Stimulated activated CD8-positive, alpha-beta memory T cell treated with anti-CD3 and anti-CD28 coated beads, Interleukin-12 subunit alpha, Interleukin-12 subunit beta, amount 100 ng/mL, for 4 hours (primary cell): ENCODE measurements at places on chromosomes 5 and 9.

GRCh38 chr9:83043597-83043996 is 19.3 kb downstream of the RASEF start:
- no peak for DNase-seq

DNA sequence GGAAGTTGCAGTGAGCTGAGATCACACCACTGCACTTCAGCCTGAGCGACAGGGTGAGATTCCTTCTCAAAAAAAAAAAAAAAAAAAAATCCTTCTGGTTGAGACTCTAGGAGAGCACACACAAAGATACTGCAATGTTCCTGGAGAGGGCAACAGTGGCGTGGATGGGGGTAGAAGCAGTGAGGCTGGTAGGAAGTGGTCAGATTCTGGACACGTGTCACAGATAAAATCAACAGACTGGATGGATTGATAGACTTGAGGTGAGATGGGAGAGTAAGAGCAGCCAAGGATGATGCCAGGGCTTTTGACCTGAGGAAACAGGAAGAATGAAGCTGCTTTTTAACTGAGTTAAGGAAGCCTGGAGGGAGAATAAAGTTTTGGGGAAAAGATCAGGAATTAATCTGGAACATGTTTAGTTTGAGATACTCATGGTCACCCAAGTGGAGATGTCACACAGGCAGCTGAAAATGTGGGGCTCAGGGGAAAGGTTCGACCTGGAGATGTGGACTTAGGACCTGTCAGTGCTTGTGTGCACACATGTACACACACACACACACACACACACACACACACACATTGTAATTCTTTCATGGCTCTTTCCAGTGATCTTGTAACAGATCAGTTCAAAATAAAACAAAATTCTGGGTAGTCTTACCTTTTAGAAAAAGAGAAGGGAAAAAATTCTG is 88.1 kb downstream of the FANCC start:
- no peak for DNase-seq

- DNase-seq: no peak
Observed at GRCh38 chr5:39202597-39203274, 16.6 kb downstream of the FYB1 start.

GRCh38 chr9:81289622-81290021 is 399.7 kb downstream of the TLE1 start:
- no peak for DNase-seq

- DNase-seq: no peak
Observed at GRCh38 chr9:134208310-134208841, 44.0 kb upstream of the RNU6ATAC start.

DNA sequence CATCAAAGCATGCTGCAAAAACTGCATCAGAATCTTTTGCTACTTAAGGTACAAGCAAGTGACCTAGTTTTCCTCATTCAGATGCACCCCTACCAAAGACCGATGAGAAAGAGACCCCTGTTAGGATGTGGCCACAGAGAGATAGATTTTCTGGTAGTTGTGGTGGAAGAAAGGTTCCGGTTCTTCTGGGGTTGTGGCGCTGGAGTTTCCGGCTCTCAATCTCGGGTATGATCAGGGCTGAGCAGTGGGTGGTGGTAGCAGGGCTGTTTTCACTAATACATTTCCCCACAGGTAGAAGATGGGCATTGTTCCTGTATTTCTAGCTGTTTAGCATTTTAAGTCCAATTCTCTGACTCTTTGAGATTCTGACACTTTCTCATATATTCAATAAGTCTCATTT is 58.4 kb downstream of the PCSK1 start:
- no peak for DNase-seq

GRCh38 chr5:96946381-96946780 is 10.5 kb downstream of the LNPEP start:
- no peak for DNase-seq

DNA sequence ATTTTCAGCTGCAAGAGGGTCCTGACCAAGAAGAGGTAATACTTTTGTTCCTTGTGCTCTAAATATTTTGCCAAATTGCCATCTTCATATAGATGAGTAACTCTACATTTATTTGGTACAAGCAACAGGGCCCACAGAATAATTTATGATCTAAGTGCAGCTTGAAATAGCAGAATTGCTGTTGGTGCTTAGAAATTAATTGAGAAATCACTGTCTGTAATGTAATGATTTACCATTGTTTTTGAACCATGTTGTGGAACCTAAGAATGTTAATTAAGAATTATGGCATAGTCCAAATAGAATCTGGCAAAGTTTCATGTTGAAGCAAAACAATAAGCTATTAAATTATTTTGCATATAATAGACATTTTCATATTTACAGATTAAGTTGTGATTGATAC is 44.8 kb upstream of the NUDT12 start:
- DNase-seq: no peak

- no peak for DNase-seq
Observed at GRCh38 chr5:90807496-90807895, 248.9 kb downstream of the ADGRV1 start.

GRCh38 chr5:146947181-146947941 is 68.8 kb upstream of the PPP2R2B start:
- DNase-seq: no peak

GRCh38 chr9:134059661-134060395 is 8.0 kb downstream of the BRD3 start:
- DNase-seq: no peak

GRCh38 chr9:127479507-127480081 is 28.3 kb downstream of the LRSAM1 start:
- DNase-seq: no peak

DNA sequence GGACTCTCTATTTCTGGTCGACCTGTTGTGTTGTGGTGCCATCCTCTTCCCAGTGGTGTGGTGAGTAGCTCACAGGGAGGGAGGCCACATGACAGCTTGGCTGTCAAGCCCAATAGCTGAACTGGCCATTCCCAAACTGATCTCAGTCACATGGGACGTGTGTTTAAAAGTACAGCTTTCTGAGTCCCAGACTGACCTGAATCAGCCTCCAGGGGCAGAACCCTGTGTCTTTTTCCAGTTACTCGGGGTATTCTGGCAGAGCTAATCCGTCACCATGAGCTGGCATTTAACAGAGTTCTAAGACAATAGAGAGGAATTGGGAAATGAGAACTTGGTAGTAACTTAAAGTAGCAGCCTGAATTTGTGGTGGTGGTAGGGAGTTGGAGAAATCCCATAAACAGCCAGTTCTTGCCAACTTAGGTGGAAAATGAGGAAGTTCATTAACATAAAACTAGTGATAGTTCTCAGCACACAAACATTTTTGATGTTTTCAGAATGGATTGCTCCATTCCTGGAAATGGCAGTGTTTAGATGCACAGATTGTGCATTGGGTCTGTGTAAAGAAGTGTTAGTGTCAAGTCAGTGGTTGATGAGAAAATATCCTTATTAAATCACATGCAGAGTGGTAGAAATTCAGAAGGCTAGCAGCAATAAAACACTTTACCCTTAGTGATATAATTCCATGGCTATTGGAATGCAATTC is 50.9 kb downstream of the GPR107 start:
- DNase-seq: no peak

GRCh38 chr9:36818965-36819870 is 214.8 kb downstream of the PAX5 start:
- no peak for DNase-seq

DNA sequence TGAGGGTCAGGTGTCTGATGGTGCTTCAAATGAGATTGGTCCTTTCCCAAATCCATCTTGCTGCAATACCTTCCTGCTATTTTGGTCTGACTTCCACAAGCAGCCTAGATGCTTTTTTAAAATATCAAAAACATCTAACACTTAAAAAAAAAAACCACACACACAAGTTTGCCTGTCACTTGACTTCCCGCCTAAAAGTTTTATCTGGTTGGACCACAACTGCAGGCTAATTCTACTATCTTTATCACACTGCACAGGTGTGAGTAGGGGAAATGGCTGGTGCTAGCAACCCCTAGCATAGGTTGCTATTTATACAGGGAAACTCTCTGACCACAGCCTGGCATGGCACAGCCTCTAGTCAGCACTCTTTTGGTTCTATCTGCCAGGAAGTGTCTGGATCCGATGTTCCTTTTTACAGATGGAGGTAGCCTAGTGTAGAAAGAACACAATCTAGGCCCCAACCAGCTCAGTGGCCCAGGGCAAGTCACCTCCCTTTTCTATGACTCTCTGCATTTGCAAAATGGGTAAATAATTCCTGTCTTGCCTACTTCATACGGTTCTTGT is at the start of gene HEMGN:
TSS of gene HEMGN (minus strand) at position 92 of the 564 bp plus-strand sequence. CDS start at position 56, 36 bp downstream.
- DNase-seq: no peak

- no peak for DNase-seq
Observed at GRCh38 chr9:35570709-35571504, 34.2 kb upstream of the TESK1 start.

- DNase-seq: no peak
Observed at GRCh38 chr5:138934971-138935370, 59.8 kb upstream of the LRRTM2 start.

DNA sequence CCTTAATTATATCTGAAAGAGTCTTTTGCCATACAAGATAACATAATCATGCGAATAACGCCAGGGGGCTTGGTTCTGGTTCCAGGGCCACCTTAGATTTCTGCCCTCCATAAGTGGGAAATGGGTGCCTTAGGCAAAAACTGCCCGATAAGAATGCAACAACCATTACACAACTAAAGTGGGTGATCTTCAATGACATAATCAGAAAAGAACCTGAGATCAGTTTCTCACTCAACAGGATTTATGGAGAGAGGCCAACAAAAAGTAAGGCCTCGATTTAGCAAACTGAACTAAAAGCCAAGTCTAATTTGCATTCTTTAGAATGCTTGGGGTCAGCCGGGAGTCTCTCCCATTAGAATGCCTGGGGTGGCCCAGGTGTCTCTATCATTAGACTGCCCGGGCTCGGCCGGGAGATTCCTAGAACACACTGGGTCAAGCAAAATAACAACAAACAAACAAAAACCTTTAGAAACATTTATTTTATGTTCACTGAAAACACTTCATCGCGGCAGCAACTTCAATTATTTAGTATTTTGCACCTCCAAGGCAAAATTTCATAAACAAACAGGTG is 194.8 kb downstream of the AUH start:
- DNase-seq: no peak

DNA sequence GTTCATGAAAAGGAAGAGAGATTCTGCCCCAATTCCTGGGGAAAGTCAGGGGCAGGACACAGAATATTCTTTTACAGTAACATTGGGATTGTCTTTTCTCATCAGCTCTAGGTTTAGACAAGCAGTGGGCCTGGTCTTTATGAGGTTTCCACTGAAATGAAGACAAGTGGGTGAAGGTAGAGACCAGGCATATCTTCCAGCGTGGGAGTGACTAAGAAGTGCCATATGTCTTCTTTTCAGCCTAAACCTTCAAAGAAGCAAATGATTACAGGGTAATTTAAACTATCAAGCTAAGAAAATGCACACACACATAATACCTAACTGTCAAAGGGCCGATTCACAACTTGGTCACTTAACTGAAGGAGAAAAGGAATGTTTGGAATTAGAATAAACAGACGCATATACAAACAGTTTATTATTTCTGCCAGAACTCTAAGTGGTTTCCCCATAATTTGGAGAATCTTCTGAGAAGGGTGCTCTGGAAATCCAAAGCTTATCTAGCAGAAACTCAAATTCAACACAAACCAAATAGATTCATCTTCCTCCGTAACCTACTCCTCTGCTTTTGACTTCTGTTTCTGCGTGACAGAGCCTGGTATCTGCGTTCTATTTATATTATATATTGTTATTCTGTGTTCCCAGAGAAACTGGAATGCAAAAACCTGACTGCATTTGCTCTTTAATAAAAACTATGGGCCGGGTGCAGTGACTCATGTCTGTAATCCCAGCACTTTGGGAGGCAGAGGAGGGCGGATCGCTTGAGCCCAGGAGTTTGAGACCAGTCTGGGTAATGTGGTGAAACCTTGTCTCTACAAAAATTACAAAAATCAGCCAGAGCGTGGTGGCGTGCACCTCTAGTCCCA is 22.0 kb upstream of the TEK start:
- no peak for DNase-seq

DNA sequence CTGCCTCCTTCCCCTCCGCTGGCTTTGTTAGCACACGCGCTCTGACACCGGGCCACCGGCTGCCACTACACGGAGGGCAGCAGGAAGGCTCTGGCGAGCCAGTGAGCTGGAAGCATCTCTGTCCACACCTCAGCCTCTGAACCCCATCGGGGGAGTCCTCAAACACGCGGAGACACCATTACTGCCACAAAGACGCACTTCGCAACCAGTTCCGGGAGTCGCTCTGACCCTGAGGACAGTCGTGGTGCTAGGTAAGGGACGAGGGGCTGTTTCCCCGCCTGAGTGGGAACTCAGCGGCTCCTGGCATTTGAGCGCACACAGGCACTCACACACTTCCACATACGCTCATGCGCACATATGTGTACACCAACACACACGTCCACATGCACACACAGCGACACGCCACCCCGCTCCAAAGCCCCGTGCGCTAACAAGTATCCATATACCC is 160.0 kb downstream of the C9orf152 start:
- DNase-seq: no peak

DNA sequence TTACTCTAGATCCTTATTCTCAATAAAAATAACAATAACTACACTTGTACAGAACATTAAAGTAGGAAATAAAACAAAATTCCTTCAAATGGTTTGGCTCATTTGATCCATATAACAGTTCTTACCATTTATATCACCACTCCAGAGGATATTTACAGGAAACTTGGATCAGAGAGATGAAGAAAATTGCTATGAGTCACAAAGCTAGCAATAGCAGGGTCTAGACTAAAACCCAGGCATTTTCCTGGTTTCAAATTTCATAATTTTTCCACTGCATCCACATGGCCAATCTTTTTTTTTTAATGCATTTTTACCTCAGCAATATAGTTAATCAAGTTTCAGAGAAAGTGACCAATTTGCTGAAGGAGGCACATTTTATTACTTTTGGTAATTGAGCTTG is 299.2 kb downstream of the ELAVL2 start:
- DNase-seq: no peak

DNA sequence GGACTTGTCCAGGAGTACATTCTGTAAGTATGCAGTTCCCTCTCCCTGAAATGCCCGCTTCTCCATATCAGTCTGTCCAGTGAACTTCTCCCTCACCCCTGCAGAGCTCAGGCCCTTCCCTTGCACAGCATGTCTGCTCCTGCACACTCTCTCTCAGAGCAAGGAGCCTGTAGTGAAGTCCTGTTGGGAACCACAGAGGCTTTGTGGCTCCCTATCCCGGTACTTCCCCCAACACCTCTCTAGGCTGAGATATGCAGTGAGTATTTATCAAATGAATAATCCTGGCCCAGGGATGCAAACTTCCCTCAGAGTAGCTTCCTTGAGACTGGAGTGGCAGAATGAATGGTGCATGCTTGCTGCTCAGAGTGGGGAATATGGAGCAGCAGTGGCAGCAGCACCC is 48.8 kb downstream of the POC5 start:
- no peak for DNase-seq

- DNase-seq: no peak
Observed at GRCh38 chr5:73096239-73096575, 24.2 kb upstream of the TMEM171 start.

DNA sequence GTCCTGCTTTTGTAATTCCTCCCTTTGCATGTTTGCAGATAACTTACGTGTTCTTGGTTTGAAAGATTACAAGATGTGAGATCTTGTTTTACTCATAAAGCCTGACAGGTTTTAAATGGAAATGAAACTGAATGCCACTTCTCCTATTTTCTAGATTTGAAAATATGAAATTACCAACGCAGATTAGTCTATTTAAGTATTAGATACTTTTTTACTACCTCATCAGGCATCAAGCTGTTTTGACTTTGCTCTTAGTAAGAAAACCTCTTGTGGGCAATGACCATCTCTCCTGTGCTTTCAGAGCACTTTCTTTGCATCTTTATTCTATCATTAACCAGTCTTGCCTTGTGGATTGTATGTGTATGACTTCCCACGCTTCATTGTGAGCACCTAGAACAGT is 3.5 kb downstream of the DMXL1 start:
- no peak for DNase-seq
